ENCODE measurements at places on chromosomes 12 and 14. TPM values are rescaled to one million over a fixed set of nuclear protein-coding genes. Genes with fewer than 3 reads are reported as not detected.
A peak's percentile ranks its signal among the peaks of the same experiment; 100 is the strongest.

DNA sequence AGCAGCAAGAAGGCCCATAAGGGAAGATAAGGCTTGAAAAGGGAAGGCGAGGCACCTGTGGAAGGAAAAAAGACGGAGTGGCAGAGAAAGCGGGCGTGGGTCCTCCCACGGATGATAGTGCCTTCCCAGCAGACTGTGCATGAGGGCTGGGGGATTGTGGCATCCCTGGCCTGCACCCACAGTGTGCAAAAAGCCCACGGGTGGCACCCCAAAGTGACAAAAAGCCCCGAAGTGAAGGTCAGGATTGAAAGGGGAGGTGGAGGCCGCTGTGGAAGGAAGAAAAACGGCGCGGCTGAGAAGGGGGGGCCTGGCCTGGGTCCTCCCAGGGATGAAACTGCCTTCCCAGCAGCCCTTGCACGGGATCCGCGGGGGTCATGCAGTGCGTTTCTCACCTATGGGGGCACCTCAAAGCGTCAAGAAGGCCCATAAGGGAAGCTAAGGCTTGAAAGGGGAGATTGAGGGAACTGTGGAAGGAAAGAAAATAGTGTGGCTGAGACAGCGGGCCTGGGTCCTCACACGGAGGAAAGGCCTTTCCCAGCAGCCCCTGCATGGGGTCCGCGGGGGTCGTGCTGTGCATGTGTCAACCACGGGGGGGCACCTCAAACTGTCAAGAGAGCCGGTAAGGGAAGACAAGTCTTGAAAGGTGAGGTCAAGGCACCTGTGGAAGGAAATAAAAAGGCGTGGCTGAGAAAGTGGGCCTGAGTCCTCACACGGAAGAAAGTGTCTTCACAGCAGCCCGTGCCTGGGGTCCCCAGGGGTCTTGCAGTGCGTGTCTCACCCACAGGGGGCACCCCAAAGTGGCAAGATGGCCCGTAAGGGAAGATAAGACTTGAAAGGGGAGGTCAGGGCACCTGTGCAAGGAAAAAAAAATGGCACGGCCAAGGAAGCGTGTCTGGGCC, 274.1 kb downstream of the ALG10 start:
- DNase-seq, result no peak

DNA sequence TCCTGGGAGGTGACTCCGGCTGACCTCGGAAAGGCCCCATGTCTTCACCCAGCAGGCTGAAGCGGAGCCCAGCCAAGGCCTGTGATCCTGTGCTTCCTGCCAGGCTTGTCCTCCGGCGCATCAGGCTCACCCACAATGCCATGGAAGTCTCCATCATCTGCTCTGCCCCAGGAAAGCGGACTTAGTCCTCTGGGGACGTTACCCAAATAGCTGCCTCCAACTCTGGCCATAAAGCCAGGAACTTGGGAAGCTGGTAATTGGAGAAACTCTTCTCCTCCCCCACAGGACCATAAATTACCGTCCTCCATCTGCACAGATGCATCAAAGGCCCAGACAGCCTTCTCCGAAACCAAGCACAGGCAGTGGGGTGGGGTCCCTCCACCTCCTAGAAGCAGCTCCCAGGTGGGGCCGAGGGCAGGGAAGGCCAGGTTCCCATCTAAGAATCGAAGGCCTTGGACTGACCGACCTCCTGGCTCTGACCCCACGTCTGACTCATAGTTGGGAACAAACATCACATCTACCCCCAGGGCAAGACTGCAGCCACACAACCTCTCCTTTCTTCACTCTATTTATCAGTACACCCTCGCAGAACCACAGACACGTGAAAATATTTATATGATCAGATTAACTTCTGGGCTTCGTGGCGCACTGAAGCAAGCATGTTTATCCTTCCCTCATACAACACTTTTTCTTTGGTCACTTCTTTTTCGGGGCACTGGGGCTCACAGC, 56.4 kb downstream of the PITPNM2 start:
- peak; percentile 46 for DNase-seq

DNA sequence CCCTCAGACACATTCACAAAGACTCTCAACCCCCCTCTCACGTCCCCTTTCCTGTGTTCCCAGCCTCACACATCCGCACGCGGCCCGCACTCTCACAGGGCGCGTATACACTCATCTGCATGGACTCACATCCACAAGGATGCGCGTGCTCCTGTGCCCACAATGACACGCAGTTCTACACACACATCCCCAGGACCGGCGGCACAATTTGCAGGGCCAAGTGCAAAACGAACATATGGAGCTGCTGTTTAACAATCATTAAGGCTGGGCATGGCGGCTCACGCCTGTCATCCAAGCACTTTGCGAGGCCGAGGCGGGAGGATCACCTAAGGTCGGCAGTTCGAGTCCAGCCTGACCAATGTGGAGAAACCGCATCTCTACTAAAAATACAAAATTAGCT, 36.4 kb upstream of the EML1 start:
- DNase-seq, result no peak

- DNase-seq, result no peak
Measured at GRCh38 chr14:34629344-34629656, 648 bp downstream of the SNX6 start.

GRCh38 chr14:60661721-60662120, 12.4 kb upstream of the SIX1 start:
- no peak for DNase-seq

DNA sequence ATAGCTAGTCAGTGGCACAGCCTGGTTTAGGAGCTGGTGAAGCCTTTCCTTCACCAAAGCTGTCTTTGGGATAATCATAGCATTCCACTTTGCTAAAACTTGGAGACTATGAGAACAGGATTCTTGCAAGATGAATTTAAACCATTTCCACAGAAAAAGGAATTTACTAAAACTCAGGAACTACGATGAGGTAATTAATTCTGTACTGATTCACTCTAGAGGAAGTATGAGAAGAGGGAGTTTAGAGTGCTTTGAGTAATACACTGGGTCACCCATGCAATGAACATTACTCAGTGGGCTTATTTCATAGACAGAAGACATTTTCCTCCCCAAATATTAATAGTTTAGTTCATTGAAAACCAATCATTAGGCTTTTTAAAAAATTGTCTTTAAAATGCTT, 73.0 kb downstream of the RMST start:
- DNase-seq, result no peak

DNA sequence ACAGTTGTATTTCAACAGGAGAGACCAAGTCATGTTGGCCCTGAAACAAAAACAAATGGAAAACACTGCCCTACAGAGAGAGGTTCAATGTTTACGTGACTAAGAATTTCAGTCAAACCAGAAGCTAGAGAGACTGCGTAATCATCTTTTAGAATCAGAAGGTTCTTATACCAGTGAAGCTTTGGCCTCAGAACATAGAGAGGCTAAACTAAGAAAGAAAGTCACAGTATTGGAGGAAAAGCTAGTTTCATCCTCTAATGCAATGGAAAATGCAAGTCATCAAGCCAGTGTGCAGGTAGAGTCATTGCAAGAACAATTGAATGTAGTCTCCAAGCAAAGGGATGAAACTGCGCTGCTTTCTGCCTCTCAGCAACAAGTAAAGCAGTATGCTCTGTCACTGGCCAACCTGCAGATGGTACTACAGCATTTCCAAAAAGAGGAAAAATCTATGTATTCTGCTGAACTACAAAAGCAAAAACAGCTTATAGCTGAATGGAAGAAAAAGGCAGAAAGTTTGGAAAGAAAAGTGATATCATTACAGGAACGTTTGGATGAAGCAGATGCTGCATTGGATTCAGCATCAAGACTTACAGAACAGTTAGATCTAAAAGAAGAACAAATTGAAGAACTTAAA, 32.5 kb upstream of the NUAK1 start:
- no peak for DNase-seq

DNA sequence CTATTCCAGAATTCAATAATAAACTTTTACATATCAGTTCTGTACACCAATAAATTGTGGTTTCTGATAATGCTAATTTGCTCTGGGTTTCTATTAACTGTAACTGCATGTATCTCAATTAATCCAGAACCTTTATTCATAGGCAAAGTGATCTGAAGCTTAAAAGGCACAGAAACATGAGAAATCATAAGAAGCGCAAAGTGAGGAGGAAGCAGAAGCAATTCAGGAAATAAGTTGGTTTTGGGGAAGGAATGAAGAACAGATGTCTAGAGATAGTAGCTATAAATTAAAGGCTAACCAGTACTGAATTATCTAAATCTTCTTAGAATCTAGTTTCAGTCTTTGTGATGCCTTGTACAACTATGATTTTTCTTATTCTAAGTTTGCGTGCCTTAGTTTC, 24.6 kb downstream of the KERA start:
- no peak for DNase-seq

GRCh38 chr12:64723630-64724029, 35.6 kb downstream of the GNS start:
- no peak for DNase-seq

DNA sequence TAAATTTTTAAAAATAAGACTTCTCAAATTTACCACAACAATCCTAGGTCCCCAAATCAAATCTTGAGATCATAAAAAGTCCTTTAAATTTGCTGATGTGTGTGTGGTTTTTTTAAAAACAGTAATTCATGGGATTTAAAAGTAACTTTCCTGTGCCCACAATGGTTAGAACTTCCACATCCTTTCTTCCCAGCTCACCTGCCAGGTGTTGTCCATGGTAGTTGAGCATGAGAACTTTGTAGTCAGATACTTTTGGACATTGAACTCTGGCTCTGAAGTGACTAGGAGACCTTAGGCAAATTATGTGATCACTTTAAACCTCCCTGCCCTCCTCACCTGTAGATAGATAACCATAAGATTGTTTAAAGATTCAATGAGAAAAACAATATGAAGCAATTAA, 253.2 kb downstream of the NPAS3 start:
- DNase-seq, result no peak

- DNase-seq, result peak; percentile 42
Measured at GRCh38 chr12:71780237-71780822, 25.7 kb downstream of the RAB21 start.

DNA sequence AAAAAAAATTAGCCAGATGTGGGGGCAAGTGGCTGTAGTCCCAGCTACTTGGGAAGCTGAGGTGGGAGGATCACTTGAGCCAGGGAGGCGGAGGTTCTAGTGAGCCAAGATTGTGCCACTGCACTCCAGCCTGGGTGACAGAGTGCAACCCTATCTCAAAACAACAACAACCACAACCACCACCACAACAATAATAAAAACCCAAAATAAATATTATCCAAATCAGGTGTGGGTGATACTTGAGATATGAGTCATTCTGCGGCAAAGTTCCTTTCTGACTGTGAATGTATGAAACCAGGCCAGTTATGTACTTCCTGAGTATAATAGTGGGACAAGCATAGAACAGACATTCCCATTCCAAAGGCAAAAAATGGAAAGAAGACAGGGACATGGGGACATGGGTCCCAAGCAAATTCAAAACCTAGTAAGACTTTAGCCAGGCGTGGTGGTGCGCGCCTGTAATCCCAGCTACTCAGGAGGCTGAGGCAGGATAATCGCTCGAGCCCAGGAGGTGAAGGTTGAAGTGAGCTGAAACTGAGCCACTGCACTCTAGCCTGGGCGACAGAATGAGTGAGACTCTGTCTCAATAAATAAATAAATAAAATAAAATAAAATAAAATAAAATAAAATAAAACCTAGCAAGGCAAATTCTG, 9.7 kb upstream of the ERC1 start:
- DNase-seq, result peak; percentile 67

DNA sequence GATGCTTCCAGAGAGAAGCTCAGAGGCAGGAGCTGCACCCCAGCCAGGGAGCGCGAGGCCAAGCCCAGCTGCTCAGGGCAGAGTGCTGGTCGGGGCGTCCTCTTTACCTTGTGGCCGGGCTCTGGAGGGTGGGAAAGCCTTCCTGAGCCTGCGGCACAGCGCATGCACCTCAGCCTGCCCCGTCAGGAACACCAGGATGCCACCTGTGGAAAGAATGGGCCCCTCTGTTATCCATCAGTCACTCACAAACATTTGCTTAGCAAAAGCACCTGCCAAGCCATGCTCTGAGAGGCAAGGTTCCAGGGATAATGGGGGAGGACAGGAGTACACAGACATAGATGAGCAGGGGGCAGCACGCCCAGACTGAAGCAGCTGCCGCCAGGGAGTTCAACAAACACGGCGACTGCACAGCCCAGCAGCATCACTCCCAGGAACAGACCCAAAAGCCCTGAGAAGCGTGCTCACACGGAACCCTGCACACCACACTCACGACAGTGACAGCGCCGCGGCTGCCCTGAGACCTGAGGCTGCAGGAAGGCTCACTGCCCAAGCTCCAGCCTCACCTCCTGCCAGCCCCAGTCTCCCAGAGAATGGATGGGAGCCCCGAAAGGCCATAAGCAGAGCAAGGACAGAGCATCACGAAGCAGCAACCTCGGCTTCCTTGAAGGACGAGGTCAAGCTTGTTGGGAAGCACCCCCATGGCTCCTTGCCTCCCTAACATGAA, 21.8 kb downstream of the DHX37 start:
- no peak for DNase-seq

The CIDEB gene
- total RNA-seq, result 0.34 TPM

The DBX2 gene
- total RNA-seq, result not detected

The CBLN3 gene
- 1.9 TPM for total RNA-seq

All from LHCN-M2 (cell line).